ENCODE measurements at places on chromosomes 7 and 10.

DNA sequence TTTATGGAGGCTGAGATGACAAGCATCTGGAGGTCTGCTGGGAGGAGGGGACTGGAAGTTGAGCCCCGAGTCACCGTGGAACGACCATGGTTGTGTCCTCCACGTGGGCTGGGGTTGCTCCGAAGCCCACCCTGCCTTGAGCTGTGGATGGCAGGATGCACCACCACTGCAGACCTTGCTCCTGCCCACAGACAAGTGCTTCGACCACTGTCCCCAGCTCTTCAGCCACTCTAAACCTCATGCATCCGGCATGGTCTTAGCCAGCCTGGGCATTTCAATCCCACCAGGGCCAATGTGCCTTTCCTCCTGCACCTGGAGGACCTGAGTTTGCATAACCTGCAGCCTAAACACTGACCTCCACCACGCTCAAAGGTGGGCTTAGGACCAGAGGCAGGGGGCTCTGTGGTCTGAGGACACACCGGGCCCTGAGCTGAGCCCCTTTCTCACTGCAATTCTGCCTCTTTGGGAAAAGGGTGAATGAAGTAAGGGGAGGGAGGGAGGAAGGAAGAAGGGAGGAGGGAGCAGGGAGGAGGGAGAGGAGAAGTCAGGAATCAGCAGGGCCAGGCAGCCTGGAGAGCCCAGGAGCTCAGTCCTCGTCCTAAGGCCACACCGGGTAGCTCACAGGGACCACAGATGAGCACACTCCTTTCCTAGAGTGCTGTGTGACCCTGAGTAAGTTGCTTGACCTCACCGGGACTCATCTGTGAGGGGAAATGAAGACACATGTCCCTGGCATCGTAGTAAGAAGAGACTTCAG is 44.8 kb upstream of the DNAAF5 start:
- no peak overlapping the region for H3K4me3 ChIP-seq
- H3K27me3 ChIP-seq, result no peaks in the 10 kb centered on the region
- no peak for DNase-seq
- H3K4me1 ChIP-seq, result no peaks in the 10 kb centered on the region
- H3K36me3 ChIP-seq, result peaks cover 44% of the 10 kb centered on the region
- H3K27ac ChIP-seq, result no peak overlapping the region

DNA sequence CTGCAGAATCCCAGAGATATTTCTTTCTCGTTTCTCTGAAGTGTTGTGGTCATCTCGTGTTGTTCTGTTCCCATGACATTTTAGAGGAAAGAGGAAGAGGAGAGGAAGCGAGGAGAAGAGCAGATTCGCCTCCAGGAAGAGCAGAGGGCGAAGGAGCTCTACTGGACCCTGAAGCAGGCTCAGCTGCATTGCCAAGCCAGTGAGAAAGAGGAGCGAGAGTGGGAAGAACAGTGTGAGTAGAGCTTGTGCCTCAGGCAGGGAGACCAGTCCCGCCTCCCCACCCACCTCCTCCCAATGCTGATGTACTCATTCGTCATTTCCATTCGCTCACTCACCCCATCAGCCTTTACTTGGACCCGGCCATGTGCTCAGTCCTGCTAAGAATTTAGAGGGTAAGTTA is 50.8 kb downstream of the SH2D4B start:
- H3K27ac ChIP-seq, result no peak overlapping the region
- no peaks in the 10 kb centered on the region for H3K36me3 ChIP-seq
- peaks cover 8% of the 10 kb centered on the region for H3K27me3 ChIP-seq
- no peaks in the 10 kb centered on the region for H3K4me1 ChIP-seq
- no peak overlapping the region for H3K4me3 ChIP-seq

GRCh38 chr7:9890092-9890491 is 1083.6 kb upstream of the PHF14 start:
- H3K4me1 ChIP-seq, result no peaks in the 10 kb centered on the region
- no peaks in the 10 kb centered on the region for H3K27me3 ChIP-seq
- no peak overlapping the region for H3K4me3 ChIP-seq
- no peak for DNase-seq
- H3K27ac ChIP-seq, result no peak overlapping the region

DNA sequence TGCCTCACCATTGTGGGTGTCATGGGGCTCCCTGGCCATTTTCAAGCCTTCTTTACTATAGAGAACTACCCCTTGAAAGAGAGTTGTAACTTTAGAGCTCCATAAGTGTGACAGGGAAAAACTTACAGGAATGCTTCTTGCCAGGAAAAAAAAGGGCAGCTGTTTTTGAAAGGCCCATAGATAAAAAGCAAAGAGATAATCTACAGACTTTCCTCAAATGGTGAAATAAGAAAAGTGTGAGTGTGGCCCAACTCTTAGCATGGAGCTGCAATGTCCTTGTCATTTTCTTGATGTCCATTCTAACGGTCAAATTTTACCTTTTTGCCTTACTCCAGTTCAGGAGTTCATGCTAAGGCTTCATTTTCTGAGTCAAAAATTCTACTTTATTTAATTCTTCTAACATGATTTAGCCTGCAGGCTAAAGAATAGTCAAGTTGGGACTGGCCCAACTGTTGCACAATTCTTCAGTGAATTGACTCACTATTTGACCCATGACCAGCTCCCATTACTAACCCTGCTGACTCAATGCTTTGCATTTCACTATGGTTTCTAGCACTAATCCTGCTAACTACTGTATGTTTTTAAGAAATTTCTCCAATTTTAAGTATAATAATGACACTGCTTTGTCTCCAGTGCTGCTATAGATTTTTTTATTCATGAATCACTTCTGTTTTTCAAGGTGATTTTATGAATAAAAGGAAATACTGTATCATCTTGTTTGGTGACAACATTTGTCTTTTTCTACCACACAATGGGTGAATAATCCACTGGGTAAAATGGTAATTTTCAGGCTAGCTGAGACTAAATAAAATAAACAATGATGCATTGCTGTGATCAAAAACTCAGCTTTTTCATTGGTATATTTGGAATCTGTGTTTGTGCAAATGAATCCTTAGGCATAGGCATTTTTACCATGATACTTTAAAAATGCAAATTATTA is 41.4 kb upstream of the SGCE start:
- H3K27me3 ChIP-seq, result no peaks in the 10 kb centered on the region
- no peak overlapping the region for H3K27ac ChIP-seq
- no peak for DNase-seq
- no peaks in the 10 kb centered on the region for H3K4me1 ChIP-seq
- H3K36me3 ChIP-seq, result no peaks in the 10 kb centered on the region
- H3K4me3 ChIP-seq, result no peak overlapping the region

- no peaks in the 10 kb centered on the region for H3K36me3 ChIP-seq
- no peak for DNase-seq
- no peak overlapping the region for H3K4me3 ChIP-seq
- H3K27me3 ChIP-seq, result no peaks in the 10 kb centered on the region
Observed at GRCh38 chr7:47480576-47481538, 101.1 kb downstream of the TNS3 start.

Data from activated CD4-positive, alpha-beta T cell treated with anti-CD3 and anti-CD28 coated beads, Interleukin-2, amount 10 ng/mL, durations not matched to agents 7 days and 5 days (primary cell).